ENCODE measurements at places on chromosomes 6 and 20.
A peak's percentile ranks its signal among the peaks of the same experiment; 100 is the strongest.

- DNase-seq = no peak
Measured at GRCh38 chr6:153301602-153302001, 170.5 kb upstream of the RGS17 start.

GRCh38 chr6:127188744-127189143, 70.3 kb downstream of the RSPO3 start:
- DNase-seq = no peak

DNA sequence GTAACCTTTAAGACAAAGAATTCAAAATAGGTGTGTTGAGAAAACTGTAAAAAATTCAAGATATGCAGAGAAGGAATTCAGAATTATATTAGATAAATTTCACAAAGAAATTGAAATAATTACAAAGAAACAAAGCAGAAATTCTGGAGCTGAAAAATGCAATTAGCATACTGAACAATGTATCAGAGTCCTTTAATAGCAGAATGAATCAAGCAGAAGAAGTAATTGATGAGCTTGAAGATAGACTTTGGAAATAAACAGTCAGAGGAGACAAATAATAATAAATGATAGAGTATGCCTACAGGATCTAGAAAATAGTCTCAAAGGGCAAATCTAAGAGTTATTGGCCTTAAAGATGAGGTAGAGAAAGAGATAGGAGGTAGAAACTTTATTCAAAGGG, 131.7 kb downstream of the COL21A1 start:
- no peak for DNase-seq

GRCh38 chr6:47234266-47234933, 75.3 kb downstream of the TNFRSF21 start:
- no peak for DNase-seq

DNA sequence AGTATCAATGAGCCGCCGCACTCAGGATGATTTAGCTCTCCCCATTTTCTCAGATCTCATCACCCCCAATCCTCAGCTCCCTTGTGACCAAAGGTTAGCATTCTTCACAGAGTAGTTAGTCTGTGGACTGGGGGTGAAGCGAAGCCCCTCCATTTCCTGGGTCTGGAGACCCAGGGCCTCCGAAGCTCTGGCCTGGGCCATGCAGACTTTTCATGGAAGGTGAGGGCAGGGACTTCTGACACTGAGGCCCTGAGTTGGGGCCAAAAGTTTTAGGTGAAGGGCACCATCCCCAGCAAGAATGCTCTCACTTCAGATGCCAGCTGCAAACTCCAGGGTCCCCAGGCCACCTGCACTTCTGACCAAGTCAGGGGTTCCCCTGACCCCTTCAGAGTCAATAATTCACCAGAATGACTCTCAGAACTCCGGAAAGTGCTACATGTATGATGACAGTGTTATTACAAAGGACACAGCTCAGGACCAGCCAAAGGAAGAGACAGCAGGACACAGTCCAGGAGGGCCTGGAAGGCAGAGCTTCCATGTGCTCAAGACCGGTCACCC, 65.7 kb upstream of the DUSP22 start:
- no peak for DNase-seq

DNA sequence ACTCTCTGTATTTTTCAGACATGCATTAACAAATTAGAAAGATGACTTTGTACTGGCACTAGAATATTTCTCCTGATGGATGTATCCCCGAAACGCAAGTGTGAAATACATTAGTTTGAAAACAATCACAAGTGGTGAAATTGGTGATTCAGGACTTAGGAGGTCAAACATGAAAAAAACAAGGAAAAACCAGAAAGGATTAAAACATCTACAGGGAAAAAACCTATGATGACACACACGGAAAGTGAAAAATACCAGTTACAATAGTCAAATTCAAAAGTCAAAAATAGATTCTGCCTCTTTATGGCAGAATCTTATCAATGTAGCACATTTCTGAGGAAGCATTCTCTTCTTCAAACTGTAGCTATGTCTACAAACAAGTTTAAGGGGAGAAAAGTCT, 129.0 kb upstream of the SGK1 start:
- DNase-seq = no peak

GRCh38 chr6:97591955-97592354, 308.9 kb upstream of the MMS22L start:
- DNase-seq = no peak

DNA sequence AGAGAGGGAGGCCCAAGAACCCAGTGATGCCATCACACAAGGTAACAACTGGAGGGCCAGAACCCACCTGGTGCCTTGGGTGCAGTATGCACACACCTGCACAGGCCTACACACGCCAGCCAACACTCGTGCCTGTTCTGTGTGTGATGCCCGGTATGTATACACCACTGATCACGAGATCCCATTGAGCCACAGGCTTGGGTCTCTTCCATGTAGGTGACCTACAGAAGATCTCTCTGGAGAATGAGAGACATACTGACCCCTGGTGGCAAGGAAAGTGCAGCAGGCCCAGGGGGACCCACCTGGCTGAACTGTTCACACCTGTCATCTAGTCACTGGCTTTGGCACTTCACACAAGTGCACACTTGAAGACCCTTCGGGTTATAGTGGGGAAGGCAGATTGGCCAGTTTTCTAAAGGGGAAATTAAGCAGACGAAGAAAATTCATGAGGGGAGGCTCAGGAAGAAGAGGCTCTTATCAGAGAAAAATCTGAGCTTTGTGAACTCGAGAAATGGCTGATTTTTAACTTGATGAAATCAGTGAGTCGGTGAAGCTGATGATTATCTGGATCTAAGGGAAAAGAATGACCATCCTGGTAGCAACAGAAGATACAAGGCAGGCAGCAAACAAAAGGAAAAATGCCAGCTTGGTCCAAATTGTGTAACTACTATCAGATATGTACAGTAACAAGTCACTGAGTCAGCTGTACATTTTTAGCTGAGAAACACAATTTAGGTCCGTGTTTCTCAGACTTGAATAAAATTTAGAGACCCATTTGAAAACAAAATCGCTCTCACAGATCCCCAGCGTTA, 69.1 kb upstream of the PBOV1 start:
- DNase-seq = peak; percentile 31

DNA sequence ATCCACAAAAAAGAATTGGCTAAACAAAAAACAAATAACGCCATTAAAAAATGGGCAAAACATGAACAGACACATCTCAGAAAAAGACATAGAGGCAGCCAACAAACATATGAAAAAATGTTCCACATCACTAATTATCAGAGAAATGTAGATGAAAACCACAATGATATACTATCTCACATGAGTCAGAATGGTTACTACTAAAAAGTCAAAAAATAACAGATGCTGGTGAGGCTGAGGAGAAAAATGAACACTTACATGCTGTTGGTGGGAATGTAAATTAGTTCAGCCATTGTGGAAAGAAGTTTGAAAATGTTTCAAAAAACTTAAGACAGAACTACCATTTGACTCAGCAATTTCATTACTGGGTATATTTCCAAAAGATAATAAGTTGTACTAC, 430.1 kb upstream of the JAG1 start:
- no peak for DNase-seq

DNA sequence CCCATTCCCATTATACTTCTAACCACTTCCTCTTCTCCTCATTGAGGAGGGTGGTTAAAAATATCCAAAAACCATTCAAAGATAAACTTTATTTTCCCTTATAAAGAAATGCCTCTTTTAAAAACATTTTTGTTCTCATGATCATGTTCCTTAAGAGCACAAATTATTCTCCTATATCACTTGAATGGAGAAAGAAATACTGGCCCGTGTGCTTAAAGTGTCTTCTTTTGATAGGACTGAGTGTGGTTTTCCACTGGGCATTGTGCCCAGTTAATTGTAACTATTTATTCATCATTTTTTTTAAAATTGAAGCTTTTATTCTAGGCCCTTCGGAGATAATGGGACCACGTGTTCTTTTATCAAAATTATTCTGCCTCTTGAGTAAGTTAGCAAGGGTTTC, 871.5 kb downstream of the QKI start:
- no peak for DNase-seq

- DNase-seq = no peak
Measured at GRCh38 chr6:34723203-34723602, 26.6 kb upstream of the ILRUN start.

- DNase-seq = no peak
Measured at GRCh38 chr6:32462609-32463008, 22.9 kb downstream of the HLA-DRA start.

- DNase-seq = no peak
Measured at GRCh38 chr20:31638317-31638716, 605 bp downstream of the COX4I2 start.

DNA sequence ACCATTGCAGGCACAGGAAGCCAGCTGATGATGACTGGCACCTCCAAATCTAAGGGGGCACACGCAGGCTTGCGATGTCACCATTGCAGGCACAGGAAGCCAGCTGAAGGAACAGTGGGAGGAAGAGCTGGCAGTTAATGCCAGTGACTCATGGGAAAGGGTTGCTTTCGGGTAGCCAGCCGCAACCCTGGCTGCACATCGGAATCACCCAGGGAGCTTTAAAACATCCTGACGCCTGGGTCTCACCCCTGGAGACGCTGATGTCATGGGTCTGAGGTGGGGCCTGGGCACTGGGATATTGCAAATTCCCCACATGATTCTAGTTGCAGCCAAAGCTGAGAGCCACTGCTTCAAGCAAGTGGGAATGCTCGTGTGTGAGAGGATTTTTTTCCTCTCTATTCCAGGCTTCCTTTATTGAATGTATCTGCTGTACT, 16.1 kb upstream of the CCN6 start:
- DNase-seq = no peak

- DNase-seq = no peak
Measured at GRCh38 chr6:894274-894673, 201.3 kb upstream of the EXOC2 start.

GRCh38 chr6:104640150-104640700, 219.5 kb downstream of the HACE1 start:
- DNase-seq = no peak

DNA sequence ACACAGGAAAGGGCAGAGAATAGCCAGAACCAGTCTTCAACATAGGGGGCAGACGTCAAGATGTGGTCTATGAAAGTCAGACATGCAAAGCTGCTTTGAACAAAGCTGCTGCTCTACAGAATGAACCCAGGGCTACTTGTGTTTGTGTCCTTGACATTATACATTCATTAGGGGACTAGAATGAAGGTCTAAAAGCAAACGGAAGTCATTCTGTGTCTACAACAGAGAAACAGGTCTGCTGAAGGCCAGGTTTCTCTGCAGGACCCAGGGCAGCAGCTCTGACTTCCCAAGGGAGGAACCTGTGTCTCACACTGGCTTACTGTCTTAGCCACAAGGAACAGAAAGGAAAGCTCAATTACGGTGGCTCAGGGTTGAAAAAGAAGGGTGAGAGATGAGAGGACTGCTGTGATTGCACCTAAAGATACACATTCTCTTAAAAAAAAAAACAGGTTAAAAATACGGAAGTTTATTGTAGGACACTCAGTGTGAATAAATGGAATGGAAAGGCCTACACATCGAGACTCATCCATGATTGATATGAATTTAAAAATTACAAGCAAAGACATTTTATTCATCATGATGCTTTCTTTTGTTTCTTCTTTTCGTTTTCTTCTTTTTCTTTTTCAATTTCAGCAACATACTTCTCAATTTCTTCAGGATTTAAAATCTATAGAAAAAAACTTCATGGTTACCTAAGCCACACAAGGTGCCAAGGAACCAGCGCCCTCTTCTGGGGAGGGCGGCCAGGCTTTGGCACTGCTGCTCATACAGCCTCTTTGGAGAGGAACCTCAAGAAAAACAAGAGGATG, 6.7 kb downstream of the PSMA7 start:
- DNase-seq = peak; percentile 67

DNA sequence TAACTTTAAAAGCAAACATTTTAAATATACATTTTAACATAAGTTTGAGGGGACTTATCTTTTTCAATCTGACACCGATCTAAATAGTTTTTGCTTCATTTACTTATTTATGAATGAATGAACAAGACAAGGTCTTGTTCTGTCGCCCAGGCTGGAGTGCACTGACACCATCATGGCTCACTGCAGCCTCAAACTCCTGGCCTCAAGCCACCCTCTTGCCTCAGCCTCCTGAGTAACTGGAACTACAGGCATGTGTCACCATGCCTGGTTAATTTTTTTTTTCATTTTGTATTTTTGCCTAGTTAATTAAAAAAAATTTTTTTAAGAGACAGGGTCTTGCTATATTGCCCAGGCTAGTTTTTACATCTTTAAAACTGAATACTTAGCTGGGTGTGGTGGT, 25.4 kb downstream of the FBXO9 start:
- DNase-seq = no peak

DNA sequence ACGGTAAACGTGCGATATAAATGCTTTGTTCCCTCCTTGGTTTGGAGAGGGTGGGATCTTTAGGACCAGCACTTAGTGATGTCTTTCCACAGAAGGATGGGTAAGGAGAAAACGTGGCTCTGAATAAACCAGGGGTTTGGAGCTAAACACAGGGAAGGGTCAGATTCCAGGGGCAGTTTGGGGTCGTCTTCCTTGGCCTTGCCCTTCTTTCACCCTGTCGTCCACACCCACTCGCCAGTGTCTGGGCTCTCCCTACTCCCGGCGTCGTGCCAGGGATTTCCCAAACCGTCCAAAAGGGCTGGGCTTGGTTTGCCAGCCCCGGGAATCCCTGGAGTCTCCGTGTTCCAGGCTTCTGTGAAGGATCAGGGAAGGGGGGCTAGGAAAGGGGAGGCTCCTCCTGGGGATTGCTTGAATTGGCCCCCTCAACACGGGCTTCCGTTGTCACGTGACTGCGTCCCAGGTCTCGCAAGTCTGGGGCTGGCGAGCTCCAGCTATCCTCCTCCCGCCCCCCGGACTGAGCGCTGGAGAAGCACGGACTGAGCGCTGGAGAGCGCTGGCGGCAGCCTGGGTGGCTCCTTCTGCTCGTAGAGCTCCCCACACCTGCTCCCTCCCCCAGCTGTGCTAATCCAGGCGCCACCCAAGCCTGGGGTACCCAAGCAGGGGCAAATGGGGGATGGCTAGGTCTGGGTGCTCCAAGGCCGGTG, 9.4 kb upstream of the ARMC12 start:
- DNase-seq = no peak

DNA sequence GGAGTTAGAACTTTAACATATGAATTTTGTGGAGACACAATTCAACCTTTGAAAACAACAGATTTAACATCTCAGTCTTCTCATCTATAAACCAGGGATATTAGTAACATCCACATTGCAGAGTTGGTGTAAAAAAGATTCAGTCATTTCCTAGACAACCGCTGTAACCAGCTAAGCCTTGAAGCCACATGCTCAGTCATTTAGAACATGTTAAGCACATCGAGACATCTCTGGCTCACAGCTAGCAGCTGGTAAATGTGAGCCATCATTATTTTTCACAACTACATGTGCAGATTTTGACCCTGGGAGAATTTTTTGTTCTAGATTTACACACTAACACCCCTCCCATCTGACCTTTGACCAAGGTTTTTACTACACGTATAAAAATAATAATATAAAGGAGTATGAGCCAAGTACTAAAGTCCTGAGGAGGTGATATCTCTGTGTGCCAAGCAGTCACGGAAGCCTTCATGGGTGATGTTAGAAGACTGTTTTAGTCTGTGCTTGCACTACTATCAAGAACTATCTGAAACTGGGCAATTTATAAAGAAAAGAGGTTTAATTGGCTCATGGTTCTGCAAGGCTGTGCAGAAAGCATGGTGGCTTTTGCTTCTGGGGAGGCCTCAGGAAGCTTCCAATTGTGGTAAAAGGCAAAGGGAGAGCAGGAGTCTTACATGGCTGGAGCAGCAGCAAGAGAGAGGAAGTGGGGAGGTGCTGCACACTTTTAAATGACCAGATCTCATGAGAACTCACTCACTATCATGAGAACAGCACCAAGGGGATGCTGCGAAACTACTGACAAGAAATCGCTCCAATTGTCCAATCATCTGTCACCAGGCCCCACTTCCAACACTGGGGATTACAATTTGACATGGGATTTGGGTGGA, 48.7 kb upstream of the IL20RA start:
- no peak for DNase-seq

Data from effector CD4-positive, alpha-beta T cell (primary cell).